ENCODE measurements at places on chromosomes 16 and 17.

DNA sequence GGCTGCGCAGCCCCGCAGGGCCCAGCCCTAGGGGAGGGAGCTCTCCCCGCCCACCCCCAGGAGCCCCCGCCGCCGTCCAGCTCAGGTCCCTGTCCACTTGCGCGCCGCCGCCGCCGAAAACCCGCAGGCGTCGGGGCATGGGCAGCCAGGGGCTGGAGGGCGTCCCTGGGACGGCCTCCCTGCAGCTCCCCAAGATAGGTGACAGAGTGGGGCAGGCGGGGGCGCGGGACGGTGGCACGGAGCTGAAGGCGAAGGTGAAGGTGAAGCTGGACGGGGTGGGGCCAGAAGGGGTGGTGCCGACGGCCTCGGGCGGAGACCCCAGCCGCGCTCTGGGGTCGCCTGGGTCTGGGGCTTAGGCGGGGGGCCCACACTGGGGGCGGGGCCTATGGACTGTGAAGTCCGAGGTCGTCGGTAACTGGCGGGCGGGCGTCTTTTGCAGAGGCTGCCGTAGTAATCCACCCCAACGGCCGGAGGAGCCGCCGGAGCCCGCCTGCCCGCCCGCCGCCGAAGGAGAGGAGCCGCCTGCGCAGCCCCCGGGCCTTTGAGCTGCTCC is 27.2 kb downstream of the SREBF1 start:
- no peak for DNase-seq

DNA sequence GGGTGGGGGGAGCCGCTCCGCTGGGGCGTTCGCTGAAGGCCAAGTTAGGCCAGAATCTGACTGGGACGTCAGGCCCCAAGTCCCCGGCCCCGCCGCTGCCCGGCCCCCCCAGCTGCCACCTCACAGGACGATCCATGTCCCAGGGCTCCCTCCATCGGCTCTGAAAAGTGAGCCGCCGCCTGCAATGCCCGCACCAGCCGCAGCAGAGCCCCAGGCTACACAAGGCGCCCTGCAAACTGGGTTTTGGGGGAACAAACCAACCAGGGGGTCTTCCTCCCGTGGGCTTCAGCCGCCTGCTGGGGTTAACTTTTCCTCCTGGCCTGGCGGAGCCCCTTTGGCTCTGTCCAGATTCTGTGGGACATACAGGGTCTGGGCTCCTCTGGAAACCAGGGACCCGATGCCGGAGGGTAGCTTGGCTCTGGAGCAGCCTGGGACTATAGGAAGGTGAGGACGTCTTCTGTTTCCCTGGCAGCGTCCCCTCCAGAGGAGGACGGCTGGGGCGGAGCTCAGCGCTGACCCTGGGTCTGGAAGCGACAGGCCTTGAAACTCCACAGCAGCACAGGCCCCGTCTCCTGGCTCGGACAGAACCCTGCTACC is 835 bp downstream of the NME4 start:
- DNase-seq, result peak; percentile 91

GRCh38 chr16:77759821-77760220 is 28.5 kb upstream of the VAT1L start:
- no peak for DNase-seq

DNA sequence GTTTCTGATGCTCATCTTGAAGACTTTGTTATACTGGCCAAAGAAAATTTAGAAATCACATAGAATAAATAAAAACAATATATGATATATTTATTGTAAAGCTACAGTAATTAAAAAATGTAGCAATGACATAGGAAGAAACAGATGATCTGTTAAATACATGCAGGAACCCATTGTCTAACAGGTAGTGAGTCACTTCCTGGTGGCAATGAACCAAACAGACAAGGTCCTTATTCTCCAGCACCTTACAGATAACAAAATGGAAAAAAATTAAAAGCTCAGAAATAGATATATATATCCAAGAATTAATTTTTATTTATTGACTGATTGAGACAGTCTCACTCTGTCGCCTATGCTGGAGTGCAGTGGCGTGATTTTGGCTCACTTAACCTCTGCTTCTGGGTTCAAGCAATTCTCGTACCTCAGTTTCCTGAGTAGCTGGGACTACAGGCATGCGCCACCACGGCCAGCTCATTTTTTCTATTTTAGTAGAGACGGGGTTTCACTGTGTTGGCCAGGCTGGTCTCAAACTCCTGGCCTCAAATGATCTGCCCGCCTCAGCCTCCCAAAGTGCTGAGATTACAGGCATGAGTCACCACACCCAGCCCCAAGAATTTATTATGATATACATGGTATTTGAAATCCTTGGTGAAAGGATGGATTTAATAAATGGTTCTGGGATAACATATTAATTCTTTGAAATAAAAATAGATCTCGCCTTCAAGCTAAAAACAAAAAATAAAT is 7.5 kb downstream of the NETO2 start:
- DNase-seq, result peak; percentile 26

GRCh38 chr16:982145-983043 is 824 bp downstream of the SOX8 start:
- DNase-seq, result peak; percentile 30

DNA sequence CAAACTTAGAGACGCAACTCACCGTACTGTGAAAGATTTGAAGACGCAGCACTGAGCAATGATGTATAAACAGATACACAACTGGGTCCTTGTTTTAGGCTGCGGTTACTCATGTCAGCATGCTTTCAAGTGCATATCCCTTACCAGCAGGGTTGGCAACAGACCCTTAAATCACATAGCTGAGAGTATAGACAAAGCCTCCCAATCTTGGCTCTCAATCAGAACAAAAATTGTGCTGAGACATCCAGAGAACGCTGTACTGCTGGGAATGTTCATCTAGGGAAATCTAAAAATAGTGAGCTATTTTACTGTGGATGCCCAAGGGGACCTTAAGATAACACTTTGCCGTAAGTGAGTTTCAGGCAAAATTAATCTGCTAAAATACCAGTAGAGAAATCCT is 84.4 kb upstream of the NUDT7 start:
- DNase-seq, result no peak

DNA sequence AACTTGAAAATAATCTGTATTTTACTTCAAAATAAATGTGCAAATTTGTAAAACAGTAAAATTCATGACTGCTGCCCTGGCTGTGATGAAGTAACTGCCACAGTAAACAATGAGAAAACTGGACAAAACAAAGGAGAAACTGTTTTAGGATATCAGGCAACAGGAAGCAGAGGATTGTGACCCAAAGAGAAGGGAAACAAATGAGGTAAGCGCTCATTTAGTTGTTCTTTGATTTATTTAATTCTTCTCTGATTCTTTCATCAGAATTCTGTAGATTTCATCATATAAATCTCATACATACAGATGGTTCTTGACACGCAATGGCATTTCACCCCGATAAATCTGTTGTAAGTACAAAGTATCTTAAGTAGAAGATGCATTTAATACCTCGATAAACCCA is 198.1 kb upstream of the AXIN2 start:
- no peak for DNase-seq

DNA sequence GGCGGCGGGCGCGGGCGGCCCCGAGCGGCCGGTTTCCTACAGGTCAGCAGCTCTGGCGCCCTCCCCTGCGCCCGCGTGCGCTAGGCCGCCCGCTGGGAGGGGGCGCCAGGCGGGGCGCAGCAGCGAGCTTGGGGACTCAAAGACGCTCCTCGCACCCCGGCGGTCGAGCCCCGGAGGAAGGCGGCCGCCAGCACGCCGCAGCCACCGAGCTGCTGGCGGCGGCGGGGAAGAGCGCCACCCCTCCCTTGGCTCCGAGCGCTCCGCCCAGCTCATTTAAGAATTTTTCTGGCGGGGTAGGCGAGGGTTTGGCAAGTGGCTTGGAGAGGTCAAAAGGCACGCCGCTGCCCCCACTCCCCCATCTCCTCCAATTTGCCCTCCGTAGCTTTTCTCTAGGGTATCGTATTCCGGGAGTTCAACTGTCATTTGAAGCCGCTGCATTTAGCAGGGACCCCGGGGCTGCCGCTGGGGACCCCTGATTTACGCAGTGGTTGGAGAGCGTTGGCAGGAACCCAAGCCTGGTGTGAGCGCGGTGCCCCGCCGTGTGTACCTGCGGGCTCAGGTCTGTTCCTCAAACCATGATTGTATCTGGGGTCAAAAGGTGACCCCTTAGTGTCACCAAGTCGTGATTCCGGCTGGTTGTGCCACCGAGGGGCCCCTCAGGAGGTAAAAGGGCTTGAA is 59.5 kb upstream of the GSE1 start:
- DNase-seq, result peak; percentile 92

GRCh38 chr17:69154267-69154666 is 12.6 kb upstream of the ABCA6 start:
- DNase-seq, result no peak

DNA sequence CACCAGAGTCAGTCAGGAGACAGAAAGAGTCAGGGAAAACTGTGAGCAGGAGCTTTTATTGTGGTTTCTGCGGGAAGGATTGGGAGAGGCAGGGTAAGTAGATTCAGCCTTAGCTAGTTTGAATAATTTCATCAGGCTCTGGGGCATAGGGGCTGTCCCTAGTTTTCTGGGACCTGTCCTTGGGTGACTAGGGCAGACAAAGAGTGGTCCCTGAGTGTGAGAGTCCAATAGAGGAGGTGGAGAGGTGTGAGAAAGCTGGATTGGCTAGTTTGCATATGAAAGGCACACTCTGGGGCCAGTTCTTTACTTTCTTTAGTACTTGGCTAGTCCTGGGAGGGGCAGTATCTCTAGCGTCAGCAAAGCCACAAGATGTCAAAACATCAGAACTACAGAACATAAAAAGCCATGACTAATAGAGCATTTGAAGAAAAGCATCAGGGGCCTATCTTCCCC is 255.6 kb downstream of the HS3ST3A1 start:
- peak; percentile 44 for DNase-seq

GRCh38 chr16:54123766-54124165 is 162.8 kb downstream of the IRX3 start:
- DNase-seq, result peak; percentile 58

DNA sequence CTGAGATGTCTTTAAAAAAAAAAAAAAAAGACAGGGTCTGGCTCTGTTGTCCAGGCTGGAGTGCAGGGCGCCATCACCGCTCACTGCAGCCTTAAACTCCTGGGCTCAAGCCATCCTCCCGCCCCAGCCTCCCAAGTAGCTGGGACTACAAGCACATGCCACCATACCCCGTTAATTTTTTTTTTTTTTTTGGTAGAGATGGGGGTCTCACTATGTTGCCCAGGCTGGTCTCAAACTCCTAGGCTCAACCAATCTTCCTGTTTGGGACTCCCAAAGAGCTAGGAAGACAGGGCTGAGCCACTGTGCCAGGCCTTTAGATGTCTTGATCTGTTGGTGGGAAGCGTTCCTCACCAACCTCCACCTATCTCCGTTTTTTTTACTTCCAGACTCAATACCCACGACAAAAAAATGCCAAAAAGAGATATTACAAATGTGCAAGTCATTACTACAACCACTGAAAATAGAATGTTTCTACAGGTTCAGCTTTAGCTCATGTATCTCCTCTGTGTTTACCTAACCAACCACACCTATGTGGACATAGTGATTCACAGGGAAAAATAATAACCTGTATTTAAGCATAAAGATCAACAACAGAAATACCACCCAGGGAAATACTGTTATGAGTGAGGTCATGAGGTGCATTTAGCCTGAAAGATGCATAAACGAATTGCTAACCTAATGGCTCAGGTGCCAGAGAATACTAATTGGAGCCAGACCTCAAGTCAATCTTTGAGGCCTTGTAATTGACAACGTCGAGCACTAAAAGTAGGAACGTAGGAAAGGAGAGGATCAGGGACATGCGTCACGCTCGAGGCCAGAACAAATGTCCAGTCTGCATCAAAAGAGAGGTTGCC is 22.6 kb downstream of the NACA2 start:
- DNase-seq, result no peak

- DNase-seq, result peak; percentile 18
These were observed 39.7 kb upstream of the ALDH3A1 start for GRCh38 chr17:19787733-19788357.

GRCh38 chr17:39740357-39741111 is 2.8 kb downstream of the GRB7 start:
- no peak for DNase-seq

DNA sequence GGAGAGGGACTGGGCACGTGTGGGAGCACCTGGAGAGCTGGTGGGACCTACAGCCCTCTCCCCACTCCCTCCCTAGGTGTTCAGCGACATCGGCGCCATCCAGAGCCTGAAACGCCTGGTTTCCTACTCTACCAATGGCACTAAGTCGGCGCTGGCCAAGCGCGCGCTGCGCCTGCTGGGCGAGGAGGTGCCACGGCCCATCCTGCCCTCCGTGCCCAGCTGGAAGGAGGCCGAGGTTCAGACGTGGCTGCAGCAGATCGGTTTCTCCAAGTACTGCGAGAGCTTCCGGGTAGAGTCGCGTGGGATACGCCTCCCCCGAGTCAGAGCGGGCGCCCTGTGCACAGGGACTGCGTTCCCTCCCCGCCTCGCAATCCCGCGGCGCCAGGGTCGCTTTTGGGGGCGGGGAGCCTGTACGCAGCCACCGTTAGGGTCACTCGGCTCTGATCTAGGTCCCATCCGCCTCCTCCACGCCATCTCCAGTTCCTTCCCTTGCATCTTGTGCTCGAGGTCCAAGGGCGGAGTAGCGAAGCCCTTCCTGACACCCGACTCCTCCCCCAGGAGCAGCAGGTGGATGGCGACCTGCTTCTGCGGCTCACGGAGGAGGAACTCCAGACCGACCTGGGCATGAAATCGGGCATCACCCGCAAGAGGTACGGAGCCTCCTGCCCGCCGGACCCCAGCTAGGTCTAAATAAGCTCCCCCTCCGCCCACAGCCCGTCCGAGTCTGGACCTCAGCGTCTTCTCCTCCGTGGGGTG is 13.0 kb downstream of the SARM1 start:
- peak; percentile 89 for DNase-seq

GRCh38 chr16:80743273-80743672 is 61.1 kb downstream of the CDYL2 start:
- DNase-seq, result no peak

GRCh38 chr16:19886073-19886941 is 1.7 kb upstream of the GPRC5B start:
- peak; percentile 89 for DNase-seq

DNA sequence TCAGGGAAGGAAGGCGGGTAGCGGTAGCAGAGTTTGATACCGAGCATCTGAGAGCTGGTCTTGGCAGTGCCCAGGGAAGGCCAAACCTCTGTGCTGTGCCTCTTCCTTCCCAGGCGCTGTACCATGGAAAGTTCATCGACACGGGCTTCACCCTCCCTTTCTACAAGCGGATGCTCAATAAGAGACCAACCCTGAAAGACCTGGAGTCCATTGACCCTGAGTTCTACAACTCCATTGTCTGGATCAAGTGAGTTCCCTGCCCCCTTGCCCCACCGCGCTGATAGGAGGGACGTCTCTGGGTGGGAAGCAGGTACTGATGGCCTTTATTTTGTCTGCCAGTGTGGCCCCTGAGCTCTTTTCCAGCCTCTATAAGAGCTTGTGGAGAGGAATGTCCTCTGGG is 15.4 kb upstream of the CLEC18A start:
- no peak for DNase-seq

All from hematopoietic multipotent progenitor cell treated with erythropoietin and hydrocortisone succinate and interleukin-3 and kit ligand, for 4 days (in vitro differentiated cells).